CD4-positive, alpha-beta memory T cell (primary cell): ENCODE measurements at places on chromosomes 5 and 9.

GRCh38 chr9:20948703-20949102, 82.7 kb downstream of the HACD4 start:
- DNase-seq = no peak

- no peak for DNase-seq
Measured at GRCh38 chr9:85547599-85547998, 194.2 kb downstream of the AGTPBP1 start.

DNA sequence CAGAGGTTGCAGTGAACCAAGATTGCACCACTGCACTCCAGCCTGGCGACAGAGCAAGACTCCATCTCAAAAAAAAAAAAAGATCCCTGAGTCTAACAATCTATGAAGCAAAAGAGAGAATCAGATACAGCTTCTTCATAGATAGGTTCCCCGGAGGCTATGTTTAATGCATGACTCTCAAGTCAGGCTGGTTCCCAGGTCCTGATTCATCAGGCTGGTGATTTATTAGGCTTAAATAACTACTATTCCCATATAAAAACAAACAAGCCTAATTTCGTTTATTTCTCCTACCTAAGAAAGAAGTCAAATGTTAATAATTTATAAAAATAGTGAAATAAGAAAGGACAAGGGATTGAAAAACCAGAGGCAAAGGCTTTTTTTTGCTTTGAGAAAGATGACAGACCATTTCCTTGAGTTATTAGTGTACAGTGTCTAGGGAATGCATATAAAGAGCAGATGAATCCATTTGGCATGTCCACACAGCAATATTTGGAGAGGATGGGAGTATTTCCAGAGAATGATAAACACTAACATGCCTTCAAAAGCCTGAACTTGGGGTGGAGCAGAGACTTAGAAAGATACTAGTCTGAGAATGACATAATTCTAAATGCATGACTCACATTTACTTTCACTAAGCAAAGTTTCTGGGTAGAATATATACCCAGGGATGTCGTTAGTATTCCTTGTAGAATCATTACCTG, 115.3 kb downstream of the NREP start:
- DNase-seq = no peak

DNA sequence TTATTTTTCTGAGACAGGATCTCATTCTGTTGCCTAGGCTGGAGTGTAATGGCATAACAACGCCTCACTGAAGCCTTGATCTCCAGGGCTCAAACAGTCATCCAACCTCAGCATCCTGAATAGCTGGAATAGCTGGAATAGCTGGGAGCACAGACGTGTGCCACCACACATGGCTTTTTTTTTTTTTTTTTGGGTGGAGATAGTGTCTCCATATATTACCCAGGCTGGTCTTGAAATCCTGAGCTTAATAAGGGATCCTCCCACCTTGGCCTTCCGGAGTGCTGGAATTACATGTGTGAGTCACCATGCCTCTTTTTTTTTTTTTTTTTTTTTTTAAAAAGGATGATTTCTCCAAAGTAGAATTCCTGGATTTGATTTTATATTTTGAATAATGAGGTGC, 60.7 kb downstream of the NSD1 start:
- DNase-seq = no peak

DNA sequence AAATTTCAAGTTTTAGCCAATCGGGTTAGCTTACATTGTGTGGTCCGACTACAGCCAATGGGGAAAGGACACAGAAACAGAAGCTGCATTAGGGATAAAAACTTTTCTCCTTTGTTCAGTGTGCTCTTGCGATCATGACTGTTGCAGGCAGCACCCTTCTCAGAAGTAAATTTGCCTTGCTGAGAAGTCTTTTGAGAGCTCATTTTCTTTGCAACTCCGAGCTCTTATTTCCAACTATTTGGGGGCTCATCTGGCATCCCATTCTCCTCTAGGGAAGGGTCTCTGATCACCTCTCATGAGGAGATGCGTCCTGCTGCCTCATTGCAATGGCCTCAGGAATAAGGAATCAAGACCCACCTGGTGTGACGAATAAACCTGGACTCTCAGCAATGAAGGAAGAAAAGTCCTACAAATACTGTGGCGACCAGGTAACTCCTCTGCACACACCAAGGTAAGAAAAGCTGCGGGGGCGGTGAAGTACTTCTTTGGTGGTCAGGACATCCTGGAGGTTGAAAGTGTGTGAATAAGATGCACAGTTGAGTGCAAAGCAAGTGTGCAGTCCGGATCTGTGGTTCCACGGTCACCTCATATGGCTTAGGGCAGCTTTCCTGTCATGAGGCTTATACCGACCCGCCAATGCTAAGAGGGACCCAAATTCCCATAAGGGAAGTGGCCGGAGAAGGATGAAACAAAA, 20.4 kb downstream of the CNOT8 start:
- DNase-seq = no peak

- DNase-seq = no peak
Measured at GRCh38 chr5:105695941-105696340, 1974.8 kb downstream of the EFNA5 start.

DNA sequence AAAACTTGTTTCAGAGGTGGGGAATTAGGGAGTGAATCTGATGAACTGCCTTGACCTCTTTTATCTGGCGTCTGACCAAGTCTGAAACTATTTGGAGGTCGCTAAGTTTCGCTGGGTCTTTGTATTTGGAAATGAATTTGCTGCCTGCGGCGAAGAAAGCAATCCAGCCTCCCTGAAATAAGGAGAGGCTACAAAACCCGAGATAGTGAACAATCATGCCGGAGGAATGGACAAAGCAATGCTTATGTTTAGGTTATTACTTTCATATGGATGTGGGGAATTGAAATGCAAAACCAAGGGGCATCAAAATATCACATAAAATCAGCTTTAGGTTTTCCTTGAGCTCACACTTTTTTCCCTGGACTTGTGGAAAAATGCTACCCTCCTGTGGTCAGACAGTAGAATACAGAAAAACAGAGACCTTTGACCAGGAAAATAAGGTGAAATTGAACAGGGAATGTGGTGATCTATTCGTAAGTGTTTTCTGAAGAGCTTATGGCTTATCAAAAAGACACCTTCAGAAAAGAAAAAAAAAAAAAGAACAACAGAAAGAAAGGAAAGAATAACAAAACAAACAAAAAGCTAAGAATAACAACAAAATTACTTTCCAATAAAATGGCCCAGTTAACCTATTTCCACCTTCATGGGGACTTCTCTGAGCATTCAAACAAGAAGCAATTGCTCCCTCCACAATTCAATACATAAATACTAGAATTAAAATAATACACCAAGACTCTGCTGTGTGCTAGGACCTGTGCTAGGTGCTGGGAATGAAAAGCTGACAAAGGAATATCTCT, 68.6 kb upstream of the DPYSL3 start:
- no peak for DNase-seq

GRCh38 chr9:135359764-135360163, 119.8 kb upstream of the PPP1R26 start:
- DNase-seq = no peak

GRCh38 chr5:96113170-96113939, 151.7 kb upstream of the ELL2 start:
- DNase-seq = no peak

- DNase-seq = no peak
Measured at GRCh38 chr5:106656821-106657220, 1013.9 kb downstream of the EFNA5 start.

- no peak for DNase-seq
Measured at GRCh38 chr9:17587113-17587512, 8.2 kb downstream of the SH3GL2 start.

- no peak for DNase-seq
Measured at GRCh38 chr5:23084815-23085214, 231.7 kb upstream of the CDH12 start.

- no peak for DNase-seq
Measured at GRCh38 chr9:18622186-18622836, 148.4 kb downstream of the ADAMTSL1 start.

DNA sequence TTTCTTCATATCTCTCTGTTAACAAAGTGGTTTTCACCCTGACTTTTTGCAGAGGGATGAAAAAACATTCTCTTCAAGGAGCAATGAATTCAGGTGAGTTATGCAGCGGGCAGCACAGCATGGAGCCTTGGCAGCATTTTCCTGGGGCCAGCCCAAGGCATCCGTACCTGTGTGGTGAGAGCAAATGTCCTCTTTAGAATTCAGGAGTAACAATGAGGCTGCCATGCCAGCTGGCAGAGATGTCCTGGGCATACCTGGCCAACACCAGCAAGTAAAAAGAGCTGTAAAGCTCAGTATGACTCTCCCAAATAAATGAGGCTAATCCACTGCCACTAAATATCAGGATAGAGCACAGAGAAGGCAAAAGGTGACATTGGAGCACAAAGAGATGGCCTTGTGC, 277.6 kb upstream of the TRPC7 start:
- no peak for DNase-seq

DNA sequence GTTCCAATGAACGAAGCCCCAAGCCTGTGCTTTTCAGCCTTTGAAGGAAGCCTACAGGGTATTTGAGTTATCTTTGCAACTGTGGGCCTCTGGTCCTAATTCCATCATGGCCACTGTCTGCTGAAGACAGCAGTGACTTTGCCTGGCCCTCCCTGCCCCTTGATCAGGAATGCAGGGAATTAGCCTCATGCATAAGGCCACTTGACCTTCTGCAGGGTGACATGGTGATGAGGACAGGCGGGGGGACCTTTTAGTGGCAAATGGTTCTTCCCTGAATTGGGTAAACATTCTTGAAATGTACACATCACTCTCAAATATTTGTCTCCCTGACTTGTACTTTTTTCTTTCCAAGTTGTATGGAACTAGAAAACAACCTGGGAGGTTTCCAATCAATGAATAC, 25.2 kb upstream of the XPA start:
- no peak for DNase-seq

DNA sequence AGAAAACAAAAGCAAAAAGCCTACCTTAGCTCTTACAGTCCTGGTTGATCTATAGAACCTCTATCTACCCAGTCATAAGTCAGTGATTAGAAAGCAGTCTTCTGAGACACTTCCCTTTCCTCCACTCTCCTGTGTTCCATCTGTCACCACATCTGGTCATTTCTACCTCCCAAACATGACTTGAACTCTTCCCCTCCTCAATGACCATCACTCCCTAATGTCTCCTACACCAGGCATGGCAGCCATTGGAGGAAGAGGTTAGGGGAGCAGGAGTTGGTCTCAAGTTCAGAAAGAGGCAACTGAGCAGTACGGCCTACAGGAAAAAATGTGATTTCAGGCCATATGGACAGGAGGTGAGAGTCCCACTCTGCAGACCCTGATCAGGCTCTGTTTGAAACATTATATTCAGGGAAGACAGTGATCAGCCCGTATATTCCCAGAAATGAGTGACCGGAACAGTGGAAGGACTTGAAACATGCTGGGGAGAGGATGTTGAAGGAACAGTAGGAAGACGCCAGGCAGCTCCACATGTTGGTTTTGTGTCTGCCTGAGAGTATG, 12.0 kb downstream of the ABLIM3 start:
- DNase-seq = no peak
